ENCODE measurements at places on chromosomes 6 and 20.

DNA sequence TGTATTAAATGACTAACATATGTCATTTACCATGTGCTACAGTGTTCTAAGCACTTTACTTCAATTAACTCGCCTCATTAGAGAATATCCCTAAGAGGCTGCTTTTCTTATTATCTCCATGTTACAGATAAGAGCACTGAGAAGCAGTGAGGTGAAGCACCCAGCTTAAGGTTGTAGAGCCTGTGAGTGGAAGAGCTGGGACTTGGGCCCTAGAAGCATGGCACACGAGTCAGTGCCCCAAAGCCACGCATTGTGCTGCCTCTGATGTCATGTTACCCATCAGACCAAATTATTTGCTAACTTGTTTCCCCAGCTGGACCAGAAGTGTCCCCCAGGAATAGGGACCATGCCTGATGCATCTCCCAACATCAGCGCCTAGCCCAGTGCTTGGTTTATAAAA is 34.1 kb downstream of the POFUT1 start:
- no peak for DNase-seq

DNA sequence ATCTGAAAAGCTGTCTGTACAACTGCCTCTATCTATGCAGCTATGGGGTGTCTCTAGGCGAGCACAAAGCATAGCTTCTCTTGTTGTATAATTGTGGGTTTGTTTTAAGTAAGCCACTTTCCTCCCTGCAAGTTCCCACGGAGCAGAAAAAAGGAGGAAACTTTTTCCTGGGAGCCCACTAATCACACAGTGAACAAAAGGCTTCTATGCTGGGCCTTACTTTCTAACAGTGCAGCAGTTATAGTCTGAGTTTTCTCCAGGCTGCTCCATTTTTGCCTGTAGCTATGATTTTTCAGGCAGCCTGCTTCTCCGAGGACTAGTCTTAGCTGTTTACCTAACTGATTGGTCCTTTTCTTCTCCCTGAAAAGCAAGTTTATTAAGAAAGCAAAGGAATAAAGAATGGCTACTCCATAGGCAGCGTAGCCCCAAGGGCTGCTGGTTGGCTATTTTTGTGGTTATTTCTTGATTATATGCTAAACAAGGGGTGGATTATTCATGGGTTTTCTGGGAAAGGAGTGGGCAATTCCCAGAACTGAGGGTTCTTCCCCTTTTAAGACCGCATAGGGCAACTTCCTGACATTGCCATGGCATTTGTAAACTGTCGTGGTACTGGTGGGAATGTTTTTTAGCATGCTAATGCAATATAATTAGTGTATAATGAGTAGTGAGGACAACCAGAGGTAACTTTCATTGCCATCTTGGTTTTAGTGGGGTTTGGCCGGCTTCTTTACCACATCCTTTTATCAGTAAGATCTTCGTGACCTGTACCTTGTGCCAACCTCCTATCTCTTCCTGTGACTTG is 84.3 kb downstream of the OPRM1 start:
- no peak for DNase-seq

DNA sequence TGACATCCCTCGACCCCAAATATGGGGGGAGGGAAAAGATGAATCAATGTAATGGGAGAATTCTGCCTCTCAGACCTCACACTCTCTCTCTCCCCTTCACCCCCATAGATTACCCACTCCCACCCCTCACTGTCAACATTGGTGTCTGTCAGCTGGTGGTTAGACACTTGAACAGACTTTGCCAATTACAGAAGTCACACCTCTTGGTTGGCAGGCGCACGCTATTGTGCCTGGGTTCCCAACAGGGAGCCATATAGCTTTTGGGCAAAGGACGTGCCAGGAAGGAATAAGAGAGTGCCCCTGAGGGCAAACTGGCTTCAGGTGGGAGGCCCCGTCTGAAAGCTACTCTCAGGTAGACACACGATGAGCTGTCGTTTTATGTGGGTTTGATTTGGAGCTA is 54.1 kb upstream of the FYN start:
- DNase-seq, result no peak

- no peak for DNase-seq
These were observed 7.3 kb upstream of the ITPR3 start for GRCh38 chr6:33613795-33614168.

DNA sequence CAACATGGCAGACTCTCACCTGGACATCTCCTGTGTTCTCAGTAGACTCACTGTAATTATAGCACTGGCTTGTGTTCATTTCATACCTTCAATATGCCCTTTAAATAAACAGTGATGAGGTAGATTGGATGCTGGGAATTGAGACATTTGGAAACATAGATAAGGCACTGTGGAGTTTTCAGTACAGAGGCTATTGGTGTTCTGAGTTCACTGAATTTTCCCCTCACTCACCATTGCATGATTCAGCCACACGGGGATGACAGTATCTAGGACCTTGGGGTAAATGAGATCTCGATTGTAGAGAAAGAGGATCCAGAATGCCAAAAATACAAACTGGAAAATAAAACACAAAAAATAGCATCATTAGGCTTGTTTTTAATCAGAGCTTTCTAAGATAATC is 12.6 kb downstream of the ADTRP start:
- DNase-seq, result no peak

- no peak for DNase-seq
These were observed 116.8 kb upstream of the DST start for GRCh38 chr6:56759521-56759920.

GRCh38 chr6:106724848-106725247 is 95.5 kb downstream of the QRSL1 start:
- DNase-seq, result no peak

- DNase-seq, result no peak
These were observed 28.3 kb downstream of the MAS1 start for GRCh38 chr6:159919011-159919511.

Data from GM04504 (cell line).